ENCODE measurements at places on chromosomes 1 and 21. TPM values are rescaled to one million over a fixed set of nuclear protein-coding genes. Genes with fewer than 3 reads are reported as not detected.

Gene ZNF670
- polyA plus RNA-seq = 0.80 TPM

Gene PTPRC
- 11.6 TPM for polyA plus RNA-seq

Gene NEK7
- polyA plus RNA-seq = 34.0 TPM

Gene LORICRIN
- not detected for polyA plus RNA-seq

Gene CHI3L2
- polyA plus RNA-seq = 2.7 TPM

Gene VHLL
- polyA plus RNA-seq = 0.72 TPM

Gene MPL
- 0.15 TPM for polyA plus RNA-seq

Gene VPS26C
- 22.6 TPM for polyA plus RNA-seq

Gene NUDT17
- polyA plus RNA-seq = 3.2 TPM

Gene MSH4
- 0.07 TPM for polyA plus RNA-seq

Gene SH3BGRL3
- polyA plus RNA-seq = 350 TPM

Gene IL10
- 4.2 TPM for polyA plus RNA-seq

Gene CD5L
- polyA plus RNA-seq = 0.16 TPM

Measured in adrenal gland (tissue), 19 donors.